ENCODE measurements at places on chromosomes 11 and 22.
A peak's percentile ranks its signal among the peaks of the same experiment; 100 is the strongest.

GRCh38 chr11:79156031-79156430 is 284.8 kb downstream of the TENM4 start:
- DNase-seq, result no peak

DNA sequence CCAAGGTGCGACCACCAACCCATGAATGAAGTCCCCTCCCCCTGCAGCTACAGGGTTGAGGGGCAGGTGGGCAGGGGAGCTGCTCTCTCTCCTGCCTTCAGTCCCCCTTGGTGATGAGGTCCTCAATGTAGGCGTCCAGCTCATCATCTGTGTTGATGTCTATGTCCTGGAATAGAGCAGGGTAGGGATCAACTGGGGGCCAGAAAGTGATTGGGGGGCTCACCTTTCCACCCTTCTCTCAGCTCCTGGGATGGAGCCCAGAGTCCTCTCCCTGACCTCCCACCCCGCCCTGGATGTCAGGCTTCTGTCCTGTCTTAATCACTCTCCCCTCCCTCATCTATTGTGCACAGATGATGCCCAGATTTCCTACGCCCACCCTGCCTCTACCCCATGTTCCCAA is 41.9 kb downstream of the MORC2 start:
- DNase-seq, result no peak

GRCh38 chr11:65160643-65161042 is 9.4 kb upstream of the SPDYC start:
- DNase-seq, result no peak

GRCh38 chr11:116030697-116031331 is 526.6 kb upstream of the CADM1 start:
- no peak for DNase-seq

DNA sequence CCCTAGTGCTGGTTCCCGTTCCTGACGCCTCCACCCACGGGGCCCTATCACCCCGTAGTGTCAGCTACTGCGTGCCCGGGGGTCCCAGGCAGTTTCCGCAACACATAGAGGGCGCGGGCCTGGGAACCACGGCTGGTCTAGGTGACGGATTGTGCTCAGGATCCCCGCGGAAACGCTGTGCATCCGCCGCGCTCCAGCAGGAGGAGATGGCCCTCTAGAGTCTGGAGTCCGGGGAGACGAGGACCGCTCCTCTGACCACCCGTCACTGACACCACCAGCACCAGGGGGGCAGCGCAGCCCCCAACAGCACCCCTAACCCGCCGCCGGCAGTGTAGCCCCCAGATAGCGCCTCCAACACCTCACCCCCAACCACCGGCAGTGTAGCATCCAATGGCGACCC is 4.4 kb upstream of the RFPL3 start:
- no peak for DNase-seq

- no peak for DNase-seq
These were observed 245.3 kb downstream of the CASP12 start for GRCh38 chr11:104652996-104653395.

- no peak for DNase-seq
These were observed 531.2 kb downstream of the KCNA4 start for GRCh38 chr11:29485641-29486040.

DNA sequence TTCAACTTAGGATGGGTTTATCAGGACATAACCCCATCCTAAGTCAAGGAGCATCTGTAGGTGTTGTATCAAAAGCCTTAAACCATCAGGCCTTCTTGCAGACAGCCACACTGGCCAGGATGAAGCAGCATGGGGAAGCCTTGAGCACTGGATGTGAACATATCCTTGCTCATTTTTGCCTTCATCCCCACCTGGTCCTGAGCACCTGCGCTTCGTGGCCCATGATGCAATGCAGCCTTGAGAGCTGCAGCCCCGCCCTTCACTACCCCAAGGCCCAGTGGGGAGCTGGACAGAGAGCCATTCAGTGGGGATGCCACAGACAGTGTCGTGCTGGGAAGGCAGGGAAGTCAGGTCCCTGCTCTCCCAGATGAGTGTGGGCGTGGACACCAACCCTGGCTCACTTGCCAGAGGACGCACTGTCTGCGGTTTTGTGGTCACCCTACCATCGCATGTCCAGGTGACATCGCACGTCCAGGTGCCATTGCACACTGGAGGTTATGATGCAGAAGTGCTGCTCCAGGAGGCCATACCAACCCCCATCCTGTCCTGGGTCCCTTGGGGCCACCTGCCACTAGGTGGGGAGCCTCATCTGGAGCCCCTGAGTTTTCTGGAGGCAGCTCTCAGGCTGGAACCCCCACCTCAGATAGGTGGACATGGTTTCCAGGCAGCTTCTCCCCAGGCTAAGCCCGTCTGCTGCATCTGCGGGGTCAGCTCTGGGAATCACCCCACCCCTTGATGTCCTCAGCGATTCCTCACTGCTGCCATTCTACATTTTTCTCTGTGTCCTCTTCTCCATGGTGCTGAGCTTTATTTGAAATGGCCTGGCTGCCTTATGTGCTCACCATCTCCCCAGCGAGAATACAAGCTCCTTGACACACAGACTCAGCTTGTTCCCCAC is 14.4 kb downstream of the GNAZ start:
- no peak for DNase-seq

GRCh38 chr11:9075556-9075955 is 15.8 kb downstream of the SCUBE2 start:
- DNase-seq, result no peak

GRCh38 chr22:20114506-20115475 is 1.1 kb upstream of the RANBP1 start:
- DNase-seq, result no peak

DNA sequence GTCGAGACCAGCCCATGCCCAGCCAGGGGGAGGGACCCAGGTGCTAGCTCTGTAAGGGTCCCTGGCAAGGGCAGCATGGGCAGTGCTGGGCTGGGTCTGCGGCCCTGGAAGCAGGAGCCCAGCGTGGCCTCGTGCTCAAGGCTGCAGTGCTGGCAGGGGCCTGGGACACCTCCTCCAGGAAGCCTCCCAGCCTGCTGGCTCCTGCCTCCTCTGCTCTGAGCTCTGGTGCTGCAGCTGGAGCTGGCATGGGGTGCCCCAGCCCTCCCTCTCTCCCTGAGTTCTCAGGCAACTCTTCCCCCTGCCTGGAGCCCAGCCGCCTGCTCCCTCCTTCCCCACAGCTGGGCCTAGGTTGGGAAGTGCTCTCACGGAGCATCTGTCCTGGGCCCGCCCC is 6.8 kb downstream of the INS start:
- no peak for DNase-seq

- no peak for DNase-seq
These were observed 58.7 kb downstream of the GAS2 start for GRCh38 chr11:22725079-22725478.

- no peak for DNase-seq
These were observed 59.2 kb upstream of the RTL6 start for GRCh38 chr22:44557064-44557748.

DNA sequence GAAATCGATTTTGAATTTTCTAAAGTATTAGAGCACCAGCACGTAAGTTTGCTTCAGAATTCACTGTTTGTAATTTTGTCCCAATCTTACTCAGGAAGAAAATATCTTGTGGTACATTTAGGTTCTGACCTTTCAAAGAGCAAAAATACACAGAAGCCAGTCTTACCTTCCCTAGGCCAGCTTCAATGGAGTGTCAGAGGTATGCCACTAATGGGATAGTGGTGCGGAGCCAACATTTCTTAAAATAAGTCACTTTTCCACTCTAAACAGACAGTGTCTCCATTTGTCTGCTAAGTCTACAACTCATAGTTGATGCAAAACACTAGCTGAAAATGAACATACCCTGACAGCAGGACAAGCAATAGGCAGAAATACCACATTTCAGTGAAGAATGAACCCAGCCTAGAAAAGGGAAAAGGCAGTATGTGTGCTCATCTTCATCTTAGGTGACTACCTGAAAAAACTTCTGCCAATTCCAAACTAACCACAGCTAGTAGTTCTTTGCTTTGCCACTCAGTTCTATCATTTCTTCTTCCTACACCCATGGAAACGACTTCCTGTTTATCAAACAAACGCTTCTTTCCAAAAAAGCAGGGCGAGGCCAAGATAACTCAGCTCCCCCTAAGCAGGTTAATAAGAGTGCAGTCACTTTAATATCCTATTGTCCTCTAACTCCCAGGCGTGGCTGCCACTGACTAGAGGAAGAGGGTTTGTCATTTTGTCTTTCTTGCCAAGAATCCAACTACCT is 94.0 kb upstream of the APOA1 start:
- peak; percentile 30 for DNase-seq

DNA sequence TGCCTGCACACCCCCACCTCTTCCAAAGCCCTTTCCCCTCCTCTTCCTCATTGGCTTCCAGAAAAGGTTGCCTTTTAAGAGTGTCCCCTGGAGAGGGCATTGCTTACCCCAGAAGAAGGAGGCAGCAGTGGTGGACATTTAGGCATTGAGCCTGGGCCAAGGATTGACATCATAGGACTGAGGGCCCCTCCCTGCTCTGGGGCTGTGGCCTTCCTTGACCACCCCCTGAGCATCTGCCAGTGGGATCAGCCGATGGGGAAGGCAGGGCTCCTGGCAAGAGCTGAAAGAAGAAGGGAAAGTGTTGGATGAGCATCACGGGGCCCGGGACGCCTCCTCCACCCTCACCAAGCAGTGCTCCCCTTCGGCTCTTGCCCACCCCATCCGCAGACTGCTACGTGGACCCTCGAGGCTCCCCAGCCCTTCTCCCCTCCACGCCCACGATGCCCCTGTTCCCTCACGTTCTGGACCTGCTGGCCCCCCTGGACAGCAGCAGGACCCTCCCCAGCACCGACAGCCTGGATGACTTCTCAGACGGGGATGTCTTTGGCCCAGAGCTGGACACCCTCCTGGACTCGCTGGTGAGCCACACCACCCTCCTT is 37.4 kb downstream of the ZC3H7B start:
- DNase-seq, result no peak

DNA sequence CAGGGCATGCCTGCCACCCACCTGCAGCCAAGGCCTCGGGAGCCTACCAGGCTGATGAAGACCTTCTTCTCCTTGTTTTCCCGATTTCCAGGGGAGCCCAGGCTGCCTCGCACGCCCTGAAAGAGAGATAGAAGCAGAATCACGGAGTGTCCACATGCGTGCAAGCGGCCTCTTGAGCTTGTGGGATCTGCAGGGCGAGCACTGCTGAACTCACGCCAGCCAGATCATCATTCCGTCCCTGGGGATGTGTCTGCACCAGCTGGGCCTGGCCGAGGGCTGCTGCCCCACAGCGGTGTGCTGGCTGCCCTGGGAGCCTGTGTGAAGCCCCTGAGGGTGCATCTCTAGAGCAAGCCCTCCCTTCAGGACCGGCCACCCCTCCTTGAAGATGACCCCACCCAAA is 17.9 kb downstream of the USH1C start:
- no peak for DNase-seq

- no peak for DNase-seq
These were observed 4.7 kb downstream of the DDIAS start for GRCh38 chr11:82906236-82906635.

DNA sequence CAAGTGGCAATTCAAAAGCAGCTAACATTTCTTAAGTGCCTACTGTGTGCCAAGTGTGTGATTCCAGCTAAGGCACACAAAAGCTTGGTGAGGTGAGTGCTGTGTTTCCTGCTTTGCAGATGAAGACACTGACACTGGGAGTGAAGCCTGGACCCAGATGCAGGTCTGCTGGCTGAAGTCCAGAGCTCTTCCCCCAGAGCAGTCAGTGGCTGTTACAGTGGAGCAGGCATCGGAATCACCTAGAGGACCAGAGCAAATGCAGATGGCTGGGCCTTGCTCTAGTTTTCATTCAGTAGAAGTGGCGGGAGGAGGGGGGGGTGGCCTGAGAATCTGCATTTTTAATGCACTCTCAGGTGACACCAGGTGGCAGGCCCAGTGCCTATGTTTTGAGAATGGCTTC is 342.3 kb downstream of the CADM1 start:
- DNase-seq, result no peak

GRCh38 chr11:26704249-26704648 is 17.6 kb downstream of the SLC5A12 start:
- DNase-seq, result no peak

DNA sequence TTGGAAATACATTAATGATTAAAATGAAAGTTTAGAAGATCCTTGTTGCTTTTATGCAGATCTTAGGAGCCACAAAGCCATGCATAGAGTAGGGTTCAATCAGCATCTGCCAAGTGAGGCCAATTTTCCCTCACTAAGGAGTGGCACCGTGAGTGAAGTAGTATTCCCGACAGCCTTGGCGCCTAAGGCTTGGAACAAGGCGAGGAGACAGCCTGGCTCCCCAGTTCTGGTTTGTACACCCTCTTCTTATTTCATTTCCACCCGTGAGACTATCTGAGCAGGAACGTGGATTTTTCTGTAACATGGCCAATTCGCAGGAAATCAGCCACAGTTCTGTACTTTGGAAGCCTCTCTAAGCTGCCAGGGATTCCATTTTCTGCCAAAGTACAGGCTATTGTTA is 22.6 kb downstream of the FADS2 start:
- DNase-seq, result no peak

DNA sequence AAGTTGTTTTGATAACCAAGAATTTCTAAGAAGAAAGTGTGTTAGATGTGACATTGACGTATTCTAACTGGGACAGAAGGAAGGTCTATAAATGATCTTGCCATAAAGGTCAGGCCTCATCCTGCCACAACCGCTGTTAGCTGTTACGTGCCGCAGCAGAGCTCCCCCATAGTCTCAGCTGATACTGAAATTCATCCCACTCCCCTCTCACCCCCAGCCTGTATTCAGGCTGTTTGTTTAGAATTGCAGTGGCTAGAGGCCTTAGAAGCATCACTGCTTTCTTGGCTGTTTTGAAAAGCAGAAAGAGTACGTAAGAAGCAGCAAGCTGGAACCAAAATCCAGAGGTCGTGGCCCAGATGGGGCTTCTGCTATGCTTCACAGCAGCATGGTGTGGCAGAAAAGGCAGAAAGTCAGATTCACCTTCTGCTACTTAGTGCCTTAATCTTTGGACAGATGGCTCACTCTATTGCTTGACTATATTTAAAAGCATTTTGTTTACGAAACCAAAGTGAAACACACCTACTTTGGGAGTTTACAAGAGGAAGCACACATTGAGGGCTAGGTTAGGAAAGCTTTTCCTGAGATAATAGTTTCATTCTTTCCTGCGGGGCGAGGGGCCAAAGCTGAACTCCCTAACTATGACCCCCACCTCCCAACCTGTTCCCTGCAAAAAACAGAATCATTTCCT is 950 bp upstream of the LAYN start:
- no peak for DNase-seq

DNA sequence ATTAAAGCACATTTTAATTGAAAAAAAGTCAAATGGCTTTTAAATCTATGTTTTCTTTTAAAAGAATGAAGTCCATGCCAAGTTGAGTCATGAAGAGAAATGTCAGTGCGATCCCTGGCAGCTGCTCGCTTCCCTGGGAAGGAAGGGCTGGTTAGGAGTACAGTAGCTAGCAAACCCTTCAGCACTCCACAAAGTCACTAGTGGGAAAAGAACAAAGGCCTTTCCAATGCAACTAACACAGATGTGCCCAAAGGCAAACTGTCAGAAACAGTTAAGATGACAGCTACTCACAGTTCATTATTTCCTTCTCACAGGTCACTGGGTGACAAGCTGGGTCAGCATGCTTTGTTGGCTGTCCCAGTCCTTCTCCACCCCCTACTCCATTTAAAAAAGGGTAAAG is 308.7 kb downstream of the DCDC1 start:
- no peak for DNase-seq

GRCh38 chr22:41128606-41129005 is 36.2 kb downstream of the EP300 start:
- no peak for DNase-seq

GRCh38 chr11:63686926-63687325 is 5.6 kb downstream of the RTN3 start:
- DNase-seq, result no peak

- no peak for DNase-seq
These were observed 136.7 kb upstream of the TTC12 start for GRCh38 chr11:113177671-113178070.

- DNase-seq, result no peak
These were observed 29.9 kb downstream of the GNAZ start for GRCh38 chr22:23100124-23100801.

All from activated CD4-positive, alpha-beta T cell treated with anti-CD3 and anti-CD28 coated beads, Interleukin-2, amount 50 U/mL, for 1 hour (primary cell).